ENCODE measurements at places on chromosomes 6 and 20. TPM values are rescaled to one million over a fixed set of nuclear protein-coding genes. Genes with fewer than 3 reads are reported as not detected.

- DNase-seq = no peak
Observed at GRCh38 chr6:2630359-2630758, 120.4 kb downstream of the MYLK4 start.

DNA sequence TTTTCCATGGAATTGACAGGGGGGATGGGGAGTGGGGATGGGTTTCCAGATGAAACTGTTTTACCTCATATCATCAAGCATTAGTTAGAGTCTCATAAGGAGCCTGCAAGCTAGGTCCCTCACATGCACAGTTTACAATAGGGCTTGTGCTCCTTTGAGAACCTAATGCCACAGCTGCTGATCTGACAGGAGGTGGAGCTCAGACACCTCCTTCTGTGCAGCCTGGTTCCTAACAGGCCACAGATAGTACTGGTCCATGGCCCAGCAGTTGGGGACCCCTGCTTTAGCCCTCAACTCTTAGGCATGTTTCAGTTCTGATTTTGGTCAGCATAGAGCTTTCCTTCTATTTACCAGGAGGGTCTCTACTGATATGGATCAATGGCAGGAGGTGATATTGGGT is 251.6 kb downstream of the LAMA2 start:
- DNase-seq = no peak

- DNase-seq = no peak
Observed at GRCh38 chr6:4675121-4675520, 101.1 kb upstream of the CDYL start.

The C6orf132 gene
- 57.6 TPM for total RNA-seq

The FNDC11 gene
- 0.19 TPM for total RNA-seq

The SMOC2 gene
- 11.4 TPM for total RNA-seq

Measured in mucosa of descending colon (tissue), 3 donors.